ENCODE measurements at places on chromosomes 4 and X.

- H3K27me3 ChIP-seq: no peaks in the 10 kb centered on the region
- H3K4me1 ChIP-seq: peaks cover 10% of the 10 kb centered on the region
- DNase-seq: no peak
- no peak overlapping the region for H3K27ac ChIP-seq
Measured at GRCh38 chrX:18534949-18535348, 109.5 kb downstream of the CDKL5 start.

DNA sequence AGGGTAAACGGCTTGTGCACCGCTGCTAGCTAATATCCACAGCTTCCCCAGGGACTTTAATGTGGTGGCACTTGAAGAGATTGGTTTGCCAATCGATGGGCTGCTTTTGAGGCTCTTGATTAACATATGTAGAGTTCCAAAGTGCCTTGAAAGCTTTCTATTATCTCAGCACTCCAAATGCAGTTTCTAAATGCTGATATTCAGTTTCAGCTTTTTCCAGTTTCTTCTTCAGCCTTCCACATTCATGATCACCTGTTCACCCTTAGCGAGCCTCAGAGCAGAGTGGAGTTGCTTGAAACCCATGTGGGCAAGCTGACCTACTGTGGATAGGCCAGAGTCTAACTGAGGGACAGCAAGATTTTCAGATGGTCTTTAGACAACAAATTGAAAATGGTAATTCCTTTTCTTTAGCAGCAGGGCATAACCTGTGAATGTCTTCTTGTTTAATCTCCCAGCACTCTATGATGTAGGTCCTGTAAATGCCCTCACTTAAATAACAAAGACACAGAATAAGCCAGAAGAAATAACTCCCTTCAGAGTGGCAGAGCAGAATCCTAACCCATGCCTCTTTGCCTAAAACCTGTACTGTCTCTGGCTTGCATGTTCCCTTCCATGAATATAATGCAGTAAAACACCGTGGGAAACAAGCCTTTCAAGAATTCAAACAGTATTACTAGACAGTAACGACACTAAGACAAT lies 99.8 kb downstream of the TSPAN5 start:
- H3K36me3 ChIP-seq: peaks cover 2% of the 10 kb centered on the region

- no peaks in the 10 kb centered on the region for H3K27me3 ChIP-seq
- no peak overlapping the region for H3K27ac ChIP-seq
- H3K4me3 ChIP-seq: no peak overlapping the region
- H3K36me3 ChIP-seq: peaks cover 6% of the 10 kb centered on the region
- no peaks in the 10 kb centered on the region for H3K4me1 ChIP-seq
- DNase-seq: no peak
Measured at GRCh38 chrX:72540318-72540717, 32.3 kb downstream of the HDAC8 start.

DNA sequence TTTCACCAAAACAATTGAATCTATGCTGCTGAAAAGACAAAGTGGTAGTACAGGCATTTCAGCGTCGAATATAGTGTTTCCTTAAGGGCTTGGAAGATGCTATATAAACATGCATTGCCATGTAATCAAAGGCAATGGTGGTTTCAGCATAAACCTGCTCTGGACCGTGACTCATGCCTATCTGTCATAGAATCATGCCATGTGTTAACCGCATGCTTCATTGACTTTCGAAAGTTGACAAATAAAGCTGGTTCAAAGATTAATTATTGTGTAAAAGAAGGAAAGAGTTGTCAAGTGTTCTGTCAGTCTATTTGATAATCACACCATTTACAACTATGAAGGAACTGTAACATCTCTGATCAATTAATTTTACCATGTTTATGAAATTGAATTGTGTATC lies 83.2 kb downstream of the FUNDC1 start:
- H3K36me3 ChIP-seq: no peaks in the 10 kb centered on the region
- no peak overlapping the region for H3K4me3 ChIP-seq
- H3K4me1 ChIP-seq: no peaks in the 10 kb centered on the region
- DNase-seq: no peak

DNA sequence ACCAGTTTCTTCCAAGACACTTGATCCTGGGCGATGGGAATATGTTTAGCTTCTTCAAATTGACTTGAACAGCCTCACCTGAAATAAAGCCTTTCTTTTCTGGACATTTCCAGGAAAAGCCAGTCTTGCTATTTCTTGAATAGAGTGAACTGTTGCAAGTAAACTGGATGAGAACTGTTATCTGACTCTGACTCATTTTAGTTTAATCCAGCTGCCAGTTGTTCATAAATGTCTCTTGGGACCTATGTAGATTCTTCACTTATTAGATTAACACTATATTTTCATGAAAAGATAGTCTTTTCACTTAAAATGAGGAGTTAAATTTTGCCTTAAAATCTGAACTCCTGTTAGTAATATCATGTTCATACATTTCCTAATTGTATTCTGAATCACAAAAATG lies 615.4 kb upstream of the GALNT7 start:
- H3K27ac ChIP-seq: no peak overlapping the region
- H3K4me3 ChIP-seq: no peak overlapping the region
- DNase-seq: no peak
- no peaks in the 10 kb centered on the region for H3K27me3 ChIP-seq
- H3K4me1 ChIP-seq: no peaks in the 10 kb centered on the region

DNA sequence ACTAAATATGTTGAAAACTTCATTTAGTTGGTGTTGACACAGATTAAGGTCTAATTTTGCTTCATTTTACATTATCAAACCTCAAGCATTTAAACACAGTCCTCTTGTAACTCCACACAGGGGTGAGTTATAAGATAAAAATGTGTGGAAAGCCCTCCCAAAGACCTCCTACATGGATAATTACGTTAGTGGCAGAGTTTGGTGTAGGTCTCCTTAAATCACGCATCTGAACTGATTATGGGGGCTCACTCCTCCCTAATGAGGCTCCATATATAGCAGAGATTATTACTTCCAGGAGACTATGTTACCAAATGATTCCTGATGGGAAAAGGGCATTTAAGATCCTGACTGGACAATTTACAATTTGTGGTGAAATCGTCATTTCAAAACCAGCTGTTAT lies 32.2 kb upstream of the VCX3B start:
- H3K27ac ChIP-seq: no peak overlapping the region
- H3K27me3 ChIP-seq: no peaks in the 10 kb centered on the region

Data from activated naive CD8-positive, alpha-beta T cell treated with anti-CD3 and anti-CD28 coated beads, Interleukin-2, amount 50 U/mL, for 24 hours (primary cell).